ENCODE measurements at places on chromosomes 3 and 15.

- no peak for DNase-seq
Observed at GRCh38 chr3:195570912-195571311, 12.8 kb downstream of the APOD start.

DNA sequence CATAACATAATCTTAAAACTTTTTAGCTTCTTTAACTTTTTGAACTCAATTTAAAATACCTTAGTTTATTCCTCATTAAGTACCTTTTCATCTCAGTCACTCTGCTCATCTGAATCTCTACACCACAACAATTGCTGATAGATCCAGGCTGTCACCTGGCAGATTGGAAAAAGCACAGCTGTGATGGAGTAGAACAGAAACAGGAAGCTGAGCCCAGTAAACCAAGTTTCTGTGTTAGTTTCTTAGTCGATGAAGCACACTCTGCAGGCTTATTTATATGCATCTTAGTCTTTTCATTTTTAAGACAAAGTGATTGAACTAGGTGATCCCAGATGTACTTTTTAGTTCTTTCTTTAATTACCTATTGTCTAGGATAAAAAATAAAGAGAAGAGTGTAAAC lies 1398.0 kb upstream of the ALCAM start:
- no peak for DNase-seq

GRCh38 chr15:80289528-80290495 lies 37.8 kb upstream of the CTXND1 start:
- no peak for DNase-seq

DNA sequence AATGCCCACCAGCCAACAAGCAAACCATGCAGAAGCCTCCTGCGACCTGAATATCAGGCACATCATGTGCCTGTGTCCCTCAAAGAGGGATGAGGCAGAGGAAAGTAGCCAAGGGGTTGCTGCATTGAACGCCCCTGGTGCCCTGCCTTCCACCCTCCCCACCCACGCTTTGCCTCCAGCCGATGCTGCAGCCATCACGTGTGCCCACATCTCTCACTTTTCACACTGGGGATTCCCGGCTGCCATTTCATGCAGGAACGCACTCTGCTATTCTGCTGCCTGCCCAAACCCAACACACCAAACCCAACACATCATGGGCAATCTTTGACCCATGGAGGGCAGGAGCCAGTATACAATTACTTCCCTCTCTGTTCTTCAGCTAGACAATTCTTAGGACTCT lies 462.2 kb upstream of the PROK2 start:
- DNase-seq = no peak

DNA sequence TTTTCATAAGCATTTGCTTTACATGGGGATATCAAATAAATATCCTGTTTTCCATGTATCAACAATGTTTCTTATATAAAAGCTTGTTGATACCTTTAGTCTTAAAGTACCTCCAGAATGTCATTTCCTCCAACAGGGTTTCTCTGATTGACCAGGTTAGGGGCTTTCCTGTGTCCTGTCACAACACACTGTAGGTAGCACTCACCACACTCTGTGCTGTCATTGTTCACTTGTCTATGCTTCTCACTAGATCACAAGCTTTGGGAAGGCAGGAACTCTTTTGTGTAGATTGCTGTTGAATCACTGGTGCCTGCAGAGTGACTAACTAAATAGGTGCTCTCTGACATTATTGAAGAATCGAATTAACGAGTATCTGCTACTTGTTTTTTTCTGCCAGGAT lies 49.8 kb downstream of the USP50 start:
- DNase-seq = no peak

- DNase-seq = no peak
Observed at GRCh38 chr15:68507447-68507846, 71.3 kb upstream of the CORO2B start.

GRCh38 chr3:193945143-193945542 lies 190.8 kb upstream of the HES1 start:
- no peak for DNase-seq

GRCh38 chr15:98728082-98728810 lies 79.9 kb downstream of the IGF1R start:
- no peak for DNase-seq

DNA sequence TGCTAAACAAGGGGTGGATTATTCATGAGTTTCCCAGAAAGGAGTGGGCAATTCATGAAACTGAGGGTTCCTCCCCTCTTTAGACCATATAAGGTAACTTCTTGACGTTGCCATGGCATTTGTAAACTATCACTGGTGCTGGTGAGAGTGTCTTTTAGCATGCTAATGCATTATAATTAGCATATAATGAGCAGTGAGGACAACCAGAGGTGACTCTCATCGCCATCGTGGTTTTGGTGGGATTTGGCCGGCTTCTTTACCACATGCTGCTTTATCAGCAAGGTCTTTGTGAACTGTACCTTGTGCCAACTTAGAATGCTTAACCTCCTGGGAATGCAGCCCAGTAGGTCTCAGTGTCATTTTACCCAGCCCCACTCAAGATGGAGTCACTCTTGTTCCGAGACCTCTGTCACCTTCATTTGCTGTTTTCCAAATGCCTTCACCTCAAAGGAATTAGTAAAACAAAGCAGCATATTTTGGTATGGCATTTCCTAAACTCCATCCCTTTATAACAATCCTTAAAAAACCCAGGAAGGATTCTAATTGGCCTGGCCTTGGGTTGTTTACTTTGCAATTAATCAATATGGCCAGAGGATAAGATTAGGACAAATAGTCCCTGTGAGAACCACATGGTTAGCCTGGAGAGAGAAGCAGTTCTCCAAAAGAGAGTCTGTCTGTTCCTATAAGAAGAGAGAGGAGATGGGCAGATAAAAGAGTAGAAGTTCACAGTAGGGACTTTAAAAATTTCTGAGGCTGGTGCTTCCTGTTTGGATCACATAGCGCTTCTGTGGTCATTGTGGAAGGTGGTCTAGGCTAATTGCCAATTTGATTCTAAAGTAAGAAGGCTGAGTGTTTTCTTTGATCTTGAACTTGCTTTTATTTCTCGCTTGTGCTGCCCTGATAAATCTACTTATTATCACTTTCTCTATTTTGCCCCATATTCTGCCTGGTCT lies 155.2 kb upstream of the EOMES start:
- DNase-seq = no peak

DNA sequence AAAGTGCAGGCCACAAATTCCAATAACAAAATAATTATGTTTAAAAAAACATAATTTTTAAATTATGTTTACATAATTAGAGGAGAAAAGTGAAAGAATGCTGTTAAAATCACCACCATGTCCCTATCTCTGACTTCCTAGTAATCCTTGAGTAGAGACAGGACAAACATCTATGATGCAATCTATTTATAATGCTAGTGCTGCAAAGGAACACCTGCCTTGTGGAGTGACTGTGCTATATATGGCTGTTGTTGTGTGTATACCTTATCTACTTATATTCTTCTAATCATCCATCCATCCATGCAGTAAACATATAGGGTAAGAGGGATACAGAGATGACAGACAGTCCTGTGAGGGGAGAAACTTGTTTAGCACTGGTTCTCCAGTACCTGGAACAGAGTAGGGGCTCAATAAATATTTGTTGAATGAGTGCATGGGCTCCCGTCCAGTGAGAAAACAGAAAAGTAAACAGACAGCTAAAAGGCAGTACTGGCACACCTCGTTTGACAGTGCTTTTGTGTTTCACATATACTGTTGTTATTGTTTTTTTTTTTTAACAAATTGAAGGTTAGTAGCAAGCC lies 229.3 kb upstream of the UBE2E1 start:
- DNase-seq = no peak

GRCh38 chr3:188662795-188663194 lies 508.8 kb downstream of the LPP start:
- no peak for DNase-seq

DNA sequence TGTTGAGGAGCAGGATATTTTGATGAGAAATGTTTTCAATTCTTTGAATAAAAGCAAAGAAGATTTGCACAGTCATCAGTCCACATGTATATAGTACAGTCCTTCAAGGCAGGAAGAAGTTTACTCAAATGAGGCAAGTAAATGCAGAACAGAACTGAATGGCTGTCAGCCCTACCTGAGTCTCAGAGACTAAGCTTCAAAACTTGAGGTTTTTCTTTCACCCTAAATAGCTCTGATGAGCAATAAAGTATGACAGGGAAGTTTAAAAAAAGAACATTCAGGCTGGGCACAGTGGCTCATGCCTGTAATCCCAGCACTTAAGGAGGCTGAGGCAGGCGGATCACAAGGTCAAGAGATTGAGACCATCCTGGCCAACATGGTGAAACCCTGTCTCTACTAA lies 232.5 kb downstream of the SUCLG2 start:
- no peak for DNase-seq

GRCh38 chr3:27573780-27574437 lies 89.7 kb upstream of the SLC4A7 start:
- DNase-seq = no peak

DNA sequence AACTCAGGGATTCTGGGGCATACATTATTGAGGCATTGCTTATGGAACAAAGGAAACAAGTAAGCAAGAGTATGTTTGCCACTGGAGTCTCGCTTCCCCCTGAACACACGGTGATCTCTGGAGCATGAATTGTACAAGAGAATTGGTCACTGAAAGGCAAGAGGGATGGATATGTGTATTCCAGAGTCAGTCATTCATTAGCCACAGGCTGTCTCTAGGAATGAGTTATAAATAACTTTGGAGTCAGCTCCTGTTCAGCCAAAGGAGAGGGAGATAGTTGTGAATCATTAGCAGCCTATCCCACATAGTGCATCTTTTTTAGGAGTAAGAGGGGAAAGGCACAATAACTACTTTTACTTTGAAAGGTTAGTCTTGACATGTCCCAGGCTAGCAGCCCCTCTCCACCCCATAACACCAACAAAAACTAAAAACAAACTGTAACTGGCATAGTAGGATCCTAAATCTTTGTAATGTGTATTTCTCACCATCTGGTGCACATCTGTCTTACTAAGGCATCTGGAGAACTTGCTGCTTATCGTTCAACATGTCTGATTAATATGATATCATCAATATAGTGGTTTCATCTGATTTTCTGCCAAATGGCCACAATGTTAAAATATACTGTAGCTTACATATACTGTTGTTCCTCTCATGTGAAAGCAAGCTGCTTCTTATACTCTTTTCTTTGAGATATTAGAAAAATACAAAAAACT lies 462.2 kb downstream of the GRM7 start:
- no peak for DNase-seq

All from stimulated activated CD4-positive, alpha-beta T cell treated with anti-CD3 and anti-CD28 coated beads, Interleukin-15, amount 100 ng/mL, for 1 hour (primary cell).